ENCODE measurements at places on chromosomes 13 and 19. TPM values are rescaled to one million over a fixed set of nuclear protein-coding genes. Genes with fewer than 3 reads are reported as not detected.

DNA sequence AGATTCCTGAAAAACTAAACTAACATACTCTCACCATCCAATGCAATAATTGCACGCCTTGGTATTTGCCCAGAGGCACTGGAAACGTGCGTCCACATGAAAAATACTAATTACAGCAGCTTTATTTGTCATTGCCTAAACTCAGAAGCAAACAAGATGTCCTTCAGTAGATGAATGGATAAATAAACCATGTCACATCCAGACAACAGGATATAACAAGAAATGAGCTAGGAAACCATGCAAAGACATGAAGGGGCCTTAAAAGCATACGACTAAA, 25.0 kb downstream of the ELL start:
- H3K27me3 ChIP-seq = no peaks in the 10 kb centered on the region
- H3K4me1 ChIP-seq = peaks cover 8% of the 10 kb centered on the region
- H3K36me3 ChIP-seq = peaks cover 5% of the 10 kb centered on the region

- DNase-seq = no peak
- H3K4me3 ChIP-seq = no peak overlapping the region
- H3K36me3 ChIP-seq = peaks cover 42% of the 10 kb centered on the region
- no peaks in the 10 kb centered on the region for H3K27me3 ChIP-seq
- peaks cover 1% of the 10 kb centered on the region for H3K4me1 ChIP-seq
Measured at GRCh38 chr19:41898235-41898634, 15.3 kb downstream of the ARHGEF1 start.

The OR4F17 gene
- total RNA-seq = 4.0 TPM

- no peaks in the 10 kb centered on the region for H3K27me3 ChIP-seq
- no peak for DNase-seq
- H3K27ac ChIP-seq = no peak overlapping the region
- no peak overlapping the region for H3K4me3 ChIP-seq
Measured at GRCh38 chr13:93625536-93625935, 398.9 kb downstream of the GPC6 start.

The GPR32 gene
- total RNA-seq = not detected

The MEF2B gene
- total RNA-seq = 2.3 TPM

- peaks cover 31% of the 10 kb centered on the region for H3K27me3 ChIP-seq
- no peaks in the 10 kb centered on the region for H3K4me1 ChIP-seq
- no peak for DNase-seq
- no peak overlapping the region for H3K27ac ChIP-seq
- H3K4me3 ChIP-seq = no peak overlapping the region
Measured at GRCh38 chr13:35764326-35765015, 288.0 kb upstream of the MAB21L1 start.

DNA sequence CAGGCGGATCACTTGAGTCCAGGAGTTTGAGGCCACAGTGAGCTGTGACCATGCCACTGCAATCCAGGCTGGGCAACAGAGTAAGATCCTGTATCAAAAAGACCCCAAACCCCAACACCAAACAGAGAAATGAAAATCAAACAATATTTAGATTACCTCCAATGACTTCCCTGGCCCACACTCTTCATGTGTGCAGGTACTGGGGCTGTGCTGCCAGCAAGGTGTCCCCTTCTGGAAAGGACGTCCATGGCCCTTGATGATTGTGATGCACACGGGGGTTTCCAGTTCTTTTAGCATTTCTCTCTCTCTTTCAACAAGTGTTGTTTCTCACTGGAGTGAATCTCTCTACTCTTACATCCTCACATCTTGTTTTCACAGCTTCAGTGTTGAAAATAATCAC, 23.7 kb upstream of the LGALS14 start:
- no peak overlapping the region for H3K4me3 ChIP-seq
- no peak overlapping the region for H3K27ac ChIP-seq
- DNase-seq = no peak
- peaks cover 22% of the 10 kb centered on the region for H3K4me1 ChIP-seq
- peaks cover 62% of the 10 kb centered on the region for H3K27me3 ChIP-seq

DNA sequence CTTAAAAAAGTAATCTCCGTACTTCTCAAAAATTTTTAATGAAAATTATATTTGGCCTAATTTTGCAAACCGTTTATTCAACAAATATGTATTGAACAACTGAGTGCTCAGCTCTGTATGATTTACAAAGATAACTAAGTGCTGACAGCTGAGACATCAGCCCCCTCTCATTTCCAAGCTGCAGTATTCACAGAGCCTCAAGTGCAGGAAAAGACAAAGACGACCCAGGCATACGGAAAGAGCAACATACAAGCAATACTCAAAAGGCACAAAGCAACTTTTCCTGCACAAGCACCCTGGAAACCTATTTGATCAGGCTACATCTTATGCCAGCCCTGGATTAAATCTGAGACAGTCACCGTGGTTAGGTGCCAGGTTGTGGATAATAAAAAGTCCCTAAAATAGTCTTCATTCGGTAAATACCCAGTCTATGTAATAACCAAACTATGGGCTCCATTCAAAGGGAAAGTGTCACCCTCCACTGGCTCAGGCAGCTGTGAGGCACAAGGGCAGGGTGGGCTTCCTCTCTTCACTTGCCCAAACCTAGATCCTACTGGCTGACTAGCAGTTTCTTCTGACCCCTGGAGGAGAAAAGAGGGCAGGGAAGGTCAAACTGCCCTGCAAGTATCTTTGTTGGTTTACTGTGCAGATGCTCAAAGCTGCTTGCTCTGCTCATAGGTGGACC, 65.5 kb downstream of the TBC1D4 start:
- DNase-seq = no peak
- no peaks in the 10 kb centered on the region for H3K27me3 ChIP-seq
- peak overlapping the region; percentile 5 for H3K4me3 ChIP-seq

The PLEKHF1 gene
- 2.4 TPM for total RNA-seq

- no peaks in the 10 kb centered on the region for H3K4me1 ChIP-seq
- no peaks in the 10 kb centered on the region for H3K27me3 ChIP-seq
- no peaks in the 10 kb centered on the region for H3K36me3 ChIP-seq
- DNase-seq = no peak
- H3K27ac ChIP-seq = no peak overlapping the region
Measured at GRCh38 chr13:62292714-62293480, 877.2 kb upstream of the PCDH20 start.

DNA sequence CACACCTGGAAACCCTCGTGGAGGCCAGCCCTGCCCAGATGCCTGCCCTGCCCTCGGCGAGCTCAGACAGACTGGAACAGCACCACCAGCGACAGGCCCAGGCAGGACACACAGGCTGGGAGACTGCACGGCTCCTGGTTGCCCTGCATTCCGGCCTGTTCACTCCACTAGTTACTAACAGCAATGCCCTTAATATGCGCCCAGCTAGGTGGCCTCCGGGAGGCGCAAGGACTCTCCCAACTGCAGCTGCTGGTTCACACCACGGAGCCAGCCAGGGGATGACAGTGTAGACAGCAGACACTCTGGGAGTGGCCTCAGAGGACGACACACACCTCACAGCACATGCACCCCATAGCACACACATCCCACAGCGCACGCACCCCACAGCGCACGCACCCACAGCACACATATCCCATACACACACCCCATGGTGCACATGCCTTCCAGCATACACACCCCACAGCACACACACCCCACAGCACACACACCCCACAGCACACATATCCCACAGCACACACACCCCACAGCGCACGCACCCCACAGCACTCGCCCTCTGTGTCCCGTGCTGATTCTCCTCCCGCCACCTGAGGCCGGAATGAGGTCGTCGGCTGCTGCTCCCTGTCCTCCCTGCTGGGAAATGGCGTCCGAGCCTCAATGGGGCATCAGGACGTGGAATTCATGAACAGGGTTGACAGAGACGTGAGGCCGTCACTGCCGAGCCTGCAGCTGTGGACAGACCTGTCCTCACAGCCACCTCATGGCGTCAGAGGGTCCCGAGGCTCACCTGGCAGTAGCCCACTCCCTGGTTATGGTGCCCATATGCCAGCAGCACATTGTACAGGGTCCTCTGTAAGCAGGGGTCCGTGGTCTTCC, 13.6 kb downstream of the GRTP1 start:
- H3K4me3 ChIP-seq = no peak overlapping the region
- H3K27me3 ChIP-seq = no peaks in the 10 kb centered on the region
- H3K4me1 ChIP-seq = no peaks in the 10 kb centered on the region
- DNase-seq = no peak
- peaks cover 5% of the 10 kb centered on the region for H3K36me3 ChIP-seq
- no peak overlapping the region for H3K27ac ChIP-seq
